ENCODE measurements at places on chromosomes 5 and 9.
A peak's percentile ranks its signal among the peaks of the same experiment; 100 is the strongest.

DNA sequence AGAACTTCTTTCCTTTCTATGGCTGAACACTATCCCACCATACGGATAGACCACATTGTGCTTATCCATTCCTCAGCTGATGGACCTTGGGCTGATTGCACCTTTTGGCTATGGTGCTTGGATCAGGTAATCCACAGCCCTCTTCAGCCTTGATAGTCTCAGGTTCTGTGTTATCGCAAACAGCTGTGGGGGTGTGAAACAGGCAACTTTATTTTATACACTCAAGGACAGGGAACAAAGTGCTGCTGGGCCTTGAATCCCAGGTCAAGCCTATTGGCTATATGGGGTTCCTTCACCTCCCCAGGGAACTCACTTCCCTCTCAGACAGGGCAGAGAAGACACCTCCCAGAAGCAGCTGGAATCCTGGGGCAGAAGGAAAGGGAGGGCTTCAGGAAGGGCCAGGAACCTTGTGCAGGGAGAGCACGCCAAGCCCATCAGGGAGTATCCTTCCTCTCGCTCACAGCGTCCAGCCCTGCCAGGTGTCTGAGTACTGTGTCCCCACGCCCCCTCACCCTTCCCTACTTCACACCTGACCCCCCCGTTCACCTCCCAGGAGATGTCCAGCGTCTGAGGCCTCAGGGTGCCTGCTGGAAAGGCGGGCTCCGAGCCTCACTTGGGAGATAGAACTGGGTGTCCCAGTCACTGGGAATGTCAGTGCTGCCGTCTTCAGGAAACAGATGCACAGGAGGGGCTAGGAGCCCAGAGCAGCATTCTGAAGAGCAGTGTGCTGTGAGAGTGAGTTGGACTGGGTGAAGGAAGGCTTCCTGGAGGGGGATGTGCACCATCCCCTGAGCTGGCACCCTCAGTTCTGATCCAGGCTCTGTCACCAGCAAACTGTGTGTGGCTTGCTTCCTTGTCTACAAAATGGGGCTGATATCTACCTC lies 32.8 kb downstream of the AFAP1L1 start:
- no peak for DNase-seq

GRCh38 chr5:139659695-139660101 lies 11.5 kb downstream of the CXXC5 start:
- no peak for DNase-seq

GRCh38 chr5:178241688-178242231 lies 9.2 kb upstream of the PHYKPL start:
- no peak for DNase-seq

- no peak for DNase-seq
Observed at GRCh38 chr9:116278326-116278725, 124.7 kb downstream of the PAPPA start.

GRCh38 chr9:34578241-34579103 lies 11.1 kb downstream of the CNTFR start:
- DNase-seq, result no peak

GRCh38 chr9:94757158-94757557 lies 30.7 kb downstream of the AOPEP start:
- peak; percentile 43 for DNase-seq

DNA sequence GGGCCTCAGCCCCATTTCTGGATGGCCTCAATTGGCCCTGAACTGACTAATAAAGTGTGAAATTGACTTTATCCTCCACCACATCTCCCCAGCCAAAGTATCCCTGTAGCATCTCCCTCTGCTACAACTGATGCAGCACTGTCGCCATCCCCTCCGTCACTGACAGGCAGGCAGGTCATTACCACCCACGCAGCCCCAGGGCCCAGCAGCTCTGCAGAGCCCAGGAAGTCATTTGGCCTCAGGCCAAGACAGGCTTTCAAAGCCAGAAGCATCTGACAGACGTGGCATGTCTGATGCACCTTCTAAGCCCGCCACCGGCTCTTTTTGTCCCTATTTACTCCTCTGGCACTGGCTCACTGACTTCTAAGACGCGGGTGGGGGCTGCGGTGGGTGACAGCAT lies 65.3 kb downstream of the ARHGEF37 start:
- DNase-seq, result no peak

DNA sequence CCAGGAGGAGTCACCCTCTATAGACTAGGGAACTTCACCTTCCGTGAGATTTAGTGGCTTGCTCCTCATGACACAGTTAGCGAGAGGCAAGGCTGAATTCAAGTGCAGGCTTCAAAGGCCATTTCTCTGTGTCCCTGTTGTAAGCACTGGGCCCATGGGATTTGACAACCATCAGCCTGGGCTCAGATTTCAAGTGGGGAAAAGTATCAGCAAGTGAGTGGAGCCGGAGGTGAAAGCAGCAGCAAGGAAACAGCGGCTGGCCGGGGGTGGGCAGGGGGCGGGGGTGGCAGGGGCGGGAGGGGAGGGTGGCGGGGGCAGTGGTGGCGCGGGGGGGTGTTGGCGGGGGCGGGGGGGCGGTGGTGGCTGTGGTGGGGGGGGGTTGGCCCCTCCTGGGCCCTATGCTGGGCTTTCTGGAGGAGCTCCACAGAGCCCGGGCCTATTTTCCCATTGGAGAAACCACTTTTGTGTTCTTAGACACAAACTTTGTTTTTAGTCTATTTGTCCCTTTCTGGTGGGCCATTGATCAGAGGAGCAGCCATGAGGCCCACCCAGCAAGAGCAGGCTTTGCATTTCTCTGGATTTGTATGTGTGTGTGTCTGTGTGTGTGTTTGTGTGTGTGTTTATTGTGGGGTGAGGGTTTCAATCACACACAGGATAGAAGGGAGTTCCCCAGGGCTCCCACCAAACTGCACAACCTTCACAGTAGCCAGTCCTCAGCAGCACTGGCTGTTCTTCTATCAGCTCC lies 165.4 kb upstream of the RAI14 start:
- no peak for DNase-seq

DNA sequence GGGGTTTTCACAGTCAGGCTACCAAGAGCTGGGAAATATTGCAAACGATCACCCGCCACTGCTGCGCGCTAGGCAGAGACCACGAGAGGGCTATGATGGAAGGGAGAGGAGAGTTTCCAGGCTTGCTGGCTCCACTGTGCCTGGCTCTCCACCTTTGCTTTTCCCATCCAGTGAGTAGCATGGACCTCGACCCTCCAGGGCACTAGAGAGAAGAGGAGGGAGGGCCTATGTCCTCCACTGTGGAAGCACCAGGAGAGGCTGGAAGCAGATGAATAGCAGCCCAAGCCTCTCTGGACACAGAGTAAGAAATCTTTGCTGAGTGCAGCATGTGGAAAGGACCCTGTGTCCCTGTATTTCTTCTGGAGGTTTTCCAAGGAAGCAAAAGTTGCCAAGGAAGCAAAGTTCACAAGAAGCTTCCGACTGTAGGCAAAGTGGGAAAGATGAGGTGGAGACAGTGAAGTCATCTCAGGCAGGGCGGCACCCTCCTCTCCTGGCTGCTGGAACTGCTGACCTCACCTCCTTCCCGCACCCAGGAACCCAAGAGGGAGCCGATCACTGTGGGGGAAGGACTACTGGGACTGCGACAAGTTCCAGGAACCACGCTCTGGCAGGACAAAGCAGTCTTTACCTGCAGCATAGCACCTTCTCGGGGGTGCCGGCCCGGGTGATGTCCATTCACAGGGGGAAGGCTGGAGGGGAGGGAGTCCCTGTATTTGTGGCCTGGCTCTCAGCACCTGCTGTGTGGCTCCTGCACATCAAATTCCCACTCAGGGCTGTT lies 79.6 kb downstream of the CSNK1A1 start:
- DNase-seq, result no peak

GRCh38 chr9:71302776-71303175 lies 181.4 kb upstream of the TRPM3 start:
- DNase-seq, result no peak

- no peak for DNase-seq
Observed at GRCh38 chr9:111961575-111961974, 65.0 kb downstream of the UGCG start.

DNA sequence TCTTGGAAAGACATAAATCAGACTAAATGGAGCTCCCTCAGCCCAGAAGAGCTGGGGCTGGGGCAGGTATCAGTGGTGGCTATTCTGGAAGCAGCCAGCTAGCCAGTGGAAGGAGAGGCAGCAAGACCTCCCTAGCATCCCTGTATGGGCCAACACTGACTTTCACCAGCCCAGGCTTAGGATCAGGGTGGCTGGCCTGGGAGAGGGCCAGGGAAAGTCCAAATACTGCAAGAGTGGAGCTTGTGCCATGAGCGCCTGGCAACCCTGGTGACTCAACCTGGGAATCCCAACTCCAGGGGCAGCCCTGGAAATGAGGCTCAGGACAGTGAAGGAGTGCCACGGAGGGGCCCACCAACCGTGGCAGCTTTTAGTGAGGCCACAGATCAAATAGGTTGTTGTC lies 7.6 kb upstream of the IRF1 start:
- DNase-seq, result no peak

GRCh38 chr5:141559461-141559860 lies 59.3 kb downstream of the DIAPH1 start:
- no peak for DNase-seq

DNA sequence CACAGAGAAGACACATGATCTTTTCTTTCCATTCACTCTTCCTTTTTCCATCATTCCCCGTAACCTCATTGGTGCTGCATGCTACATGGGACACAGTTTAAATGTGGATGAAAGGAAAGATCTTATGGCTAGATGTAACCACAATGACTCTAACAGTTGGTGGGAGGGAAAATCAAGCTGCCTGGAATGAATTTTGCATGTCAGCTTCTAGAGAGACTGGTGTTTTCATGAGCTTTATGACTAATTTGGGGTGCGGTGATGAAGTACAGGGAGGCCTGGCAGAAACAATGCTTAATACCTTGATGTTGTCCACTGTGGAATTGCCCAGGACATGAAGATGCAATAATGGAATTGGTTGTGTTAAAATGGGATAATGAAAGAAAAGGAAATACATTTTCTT lies 55.9 kb upstream of the MYO10 start:
- no peak for DNase-seq

- DNase-seq, result no peak
Observed at GRCh38 chr9:81844131-81844567, 84.1 kb upstream of the SPATA31D4 start.

DNA sequence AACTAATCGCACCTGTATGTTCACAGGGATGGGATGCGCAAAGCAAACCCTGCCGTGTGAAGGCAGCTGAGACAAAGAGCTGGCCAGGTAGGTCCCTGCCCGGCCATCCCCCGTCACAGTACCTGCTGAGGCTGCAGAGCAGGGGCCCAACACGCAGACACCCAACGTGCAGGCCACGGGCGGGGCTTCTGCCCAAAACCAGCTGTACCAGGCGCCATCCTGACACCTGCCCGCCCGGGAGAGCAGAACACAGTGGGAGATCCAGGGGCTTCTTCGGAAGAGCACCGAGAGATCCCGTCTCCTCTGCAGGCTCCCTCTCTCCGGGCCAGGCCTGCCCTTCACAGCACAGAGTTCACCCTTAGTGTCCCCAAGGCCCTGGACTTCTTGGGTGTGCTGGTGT lies 28.4 kb downstream of the ABO start:
- no peak for DNase-seq

DNA sequence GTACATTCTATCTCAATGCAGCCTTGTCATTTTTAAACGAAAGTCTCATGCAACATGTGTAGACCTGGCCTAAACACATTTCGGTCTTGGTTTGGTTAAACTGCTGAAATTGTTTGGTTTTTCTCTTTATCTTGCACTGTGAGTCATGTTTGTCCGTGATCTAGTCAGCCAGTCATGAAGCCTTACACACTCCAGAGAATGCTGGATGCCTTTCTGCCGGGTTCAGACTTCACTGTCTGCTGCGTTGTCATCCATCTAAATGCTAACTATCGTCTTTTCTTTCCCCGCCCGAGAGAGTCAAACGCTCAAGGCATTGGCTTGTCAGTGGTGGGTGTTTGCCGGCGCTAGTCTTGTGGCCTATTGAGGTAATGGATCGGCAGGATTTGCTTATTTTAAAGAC lies 1194.6 kb upstream of the WWC1 start:
- DNase-seq, result no peak

- no peak for DNase-seq
Observed at GRCh38 chr5:147017621-147018020, 139.1 kb upstream of the PPP2R2B start.

DNA sequence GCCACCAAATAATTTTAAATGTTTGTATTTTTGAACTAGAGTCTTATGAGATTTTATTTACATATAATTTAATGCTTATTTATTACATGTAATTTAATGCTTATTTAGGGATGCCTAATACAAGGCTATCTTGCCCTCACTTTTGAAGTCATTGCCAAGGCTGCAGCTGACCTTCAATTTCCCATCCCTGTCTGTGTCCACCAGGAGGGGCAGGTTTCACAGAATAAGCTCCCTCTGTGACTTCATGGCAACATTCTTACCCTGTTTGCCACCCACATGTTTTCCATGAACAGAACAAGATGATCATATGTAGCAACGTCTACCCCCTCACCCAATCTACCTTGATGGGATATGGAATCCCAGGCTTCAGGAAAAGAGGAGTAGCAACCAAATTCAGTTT lies 27.0 kb downstream of the C5 start:
- DNase-seq, result peak; percentile 9

- no peak for DNase-seq
Observed at GRCh38 chr5:111138096-111138495, 45.9 kb downstream of the WDR36 start.

- DNase-seq, result no peak
Observed at GRCh38 chr5:6236170-6236793, 142.1 kb downstream of the MED10 start.

DNA sequence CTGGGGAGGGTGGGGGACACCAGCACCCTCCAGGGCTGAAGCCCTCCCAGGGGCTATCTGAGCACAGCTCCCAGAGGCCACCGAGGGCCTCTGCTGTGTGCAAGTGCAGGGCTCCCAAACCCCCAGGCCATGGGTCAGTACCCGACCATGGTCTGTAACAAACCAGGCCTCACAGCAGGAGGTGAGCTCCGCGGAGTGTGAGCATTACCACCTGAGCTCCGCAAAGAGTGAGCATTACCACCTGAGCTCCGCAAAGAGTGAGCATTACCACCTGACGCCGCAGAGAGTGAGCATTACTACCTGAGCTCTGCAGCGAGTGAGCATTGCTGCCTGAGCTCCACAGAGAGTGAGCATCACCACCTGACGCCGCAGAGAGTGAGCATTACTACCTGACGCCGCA lies 152.9 kb upstream of the IRX2 start:
- DNase-seq, result no peak

GRCh38 chr5:133995341-133995740 lies 9.4 kb downstream of the VDAC1 start:
- DNase-seq, result no peak
